Stimulated activated CD8-positive, alpha-beta memory T cell treated with anti-CD3 and anti-CD28 coated beads, Interleukin-7, amount 100 ng/mL, for 48 hours (primary cell): ENCODE measurements at places on chromosomes 6 and 20.
A peak's percentile ranks its signal among the peaks of the same experiment; 100 is the strongest.

GRCh38 chr6:154161689-154162088, 122.6 kb downstream of the OPRM1 start:
- DNase-seq: no peak

GRCh38 chr6:161496941-161497340, 223.1 kb upstream of the AGPAT4 start:
- no peak for DNase-seq

GRCh38 chr6:24994812-24995211, 59.1 kb upstream of the RIPOR2 start:
- no peak for DNase-seq

DNA sequence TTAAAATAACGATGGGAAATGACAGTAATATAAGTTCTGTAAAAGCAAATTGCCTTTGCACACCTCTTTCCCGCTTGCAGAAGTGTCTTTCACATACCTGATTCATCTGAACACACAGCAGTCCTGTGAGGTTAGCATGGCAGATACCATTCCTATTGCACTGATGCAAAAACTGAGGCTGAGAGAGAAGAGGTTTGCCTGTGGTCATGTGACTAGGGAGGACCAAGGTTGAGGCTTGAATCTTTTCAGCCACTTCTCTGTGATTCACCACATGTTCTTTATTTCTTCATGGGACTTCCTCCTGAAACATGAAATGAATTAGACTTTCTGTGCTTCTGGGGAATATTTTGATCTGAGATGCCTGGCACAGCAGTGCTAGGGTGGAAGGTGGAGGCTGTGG, 92.9 kb downstream of the VEGFA start:
- DNase-seq: no peak

DNA sequence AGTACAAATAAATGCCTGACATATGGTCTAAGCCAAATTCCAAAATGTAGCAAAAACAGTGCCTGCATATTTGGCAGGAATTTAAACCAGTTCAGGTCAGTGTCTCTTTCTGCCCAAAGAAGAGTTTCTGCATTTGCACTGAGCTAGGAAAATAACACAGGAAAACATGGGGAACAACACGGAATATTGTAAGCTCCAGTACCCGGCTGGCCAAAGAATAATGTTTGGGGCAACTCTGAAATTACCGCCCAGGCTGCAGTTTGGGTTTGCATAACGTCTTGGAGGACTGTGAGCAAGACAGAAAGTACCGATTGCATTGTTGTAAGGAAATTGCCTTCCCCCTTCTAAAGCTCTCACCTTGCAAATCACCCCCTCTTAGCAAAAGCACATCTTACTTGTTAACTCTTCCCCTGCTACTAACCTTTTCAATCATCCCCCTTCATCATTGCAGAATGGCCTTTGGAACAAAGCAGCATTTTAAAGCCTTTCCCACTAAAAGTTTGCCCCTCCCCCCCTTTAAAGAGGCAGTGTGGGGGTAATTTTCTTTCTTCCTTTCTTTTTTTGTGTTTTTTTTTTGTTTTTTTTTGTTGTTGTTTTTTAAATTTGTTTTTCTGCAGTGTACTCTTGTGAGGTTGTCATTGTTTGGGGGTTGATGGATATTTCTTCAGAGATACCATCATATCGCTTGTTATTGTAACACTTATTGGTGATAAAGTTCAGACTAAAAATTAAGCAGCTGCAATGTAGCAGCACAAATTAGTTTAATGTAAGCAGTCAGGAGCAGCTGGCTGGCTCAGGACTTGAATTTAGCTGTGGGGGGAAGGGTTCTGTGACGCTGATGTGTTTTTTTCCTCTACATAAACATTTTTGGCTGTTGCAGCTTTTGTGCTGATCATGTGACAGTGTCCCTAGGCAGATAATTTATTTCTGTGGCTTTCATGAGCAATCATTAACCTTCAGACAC, 100.0 kb upstream of the CITED2 start:
- no peak for DNase-seq

GRCh38 chr6:93407186-93407585, 12.2 kb downstream of the EPHA7 start:
- no peak for DNase-seq

- peak; percentile 41 for DNase-seq
Measured at GRCh38 chr6:151391471-151392413, at the start of gene ZBTB2. Gene ZBTB2, minus strand, starts transcription at chr6:151391559. Its CDS starts 17,922 bp downstream, at chr6:151373637.

DNA sequence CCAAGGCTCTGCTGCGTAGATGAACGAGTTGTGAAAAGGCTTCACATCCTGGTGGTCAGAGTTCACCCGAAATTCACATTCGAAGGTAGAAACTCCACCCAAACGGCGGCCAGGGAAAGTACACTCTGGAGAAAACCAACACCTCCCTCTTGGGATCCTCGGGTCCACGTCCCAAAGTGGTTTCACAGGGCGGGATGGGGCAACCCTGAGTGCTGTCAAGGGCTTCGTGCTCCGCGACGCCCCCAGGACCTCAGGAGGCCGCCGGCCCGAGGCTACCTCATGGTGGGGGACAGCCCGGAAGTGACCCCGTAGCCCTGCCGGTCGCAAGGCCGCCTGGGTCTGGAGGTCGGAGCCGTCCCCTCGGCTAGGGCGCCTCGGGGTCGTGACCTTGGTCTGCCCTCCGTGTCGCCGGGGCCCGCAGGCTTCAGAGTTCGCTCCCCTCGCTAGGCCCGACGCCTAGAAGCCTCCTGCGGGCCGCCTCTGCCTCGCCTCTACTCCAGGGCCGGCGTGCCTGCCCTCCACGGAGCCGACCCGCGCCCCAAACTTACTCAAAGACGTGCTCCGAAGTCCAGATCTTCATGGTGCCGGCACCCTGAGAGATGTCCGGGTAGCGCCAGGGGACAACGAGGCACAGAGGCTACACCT, at the start of gene PRELID3B:
Gene PRELID3B (minus strand): TSS at position 636 of the 645 bp plus-strand sequence. CDS start 56 bp downstream, at position 580.
- DNase-seq: peak; percentile 25
